ENCODE measurements at places on chromosomes 13 and 19.
A peak's percentile ranks its signal among the peaks of the same experiment; 100 is the strongest.

DNA sequence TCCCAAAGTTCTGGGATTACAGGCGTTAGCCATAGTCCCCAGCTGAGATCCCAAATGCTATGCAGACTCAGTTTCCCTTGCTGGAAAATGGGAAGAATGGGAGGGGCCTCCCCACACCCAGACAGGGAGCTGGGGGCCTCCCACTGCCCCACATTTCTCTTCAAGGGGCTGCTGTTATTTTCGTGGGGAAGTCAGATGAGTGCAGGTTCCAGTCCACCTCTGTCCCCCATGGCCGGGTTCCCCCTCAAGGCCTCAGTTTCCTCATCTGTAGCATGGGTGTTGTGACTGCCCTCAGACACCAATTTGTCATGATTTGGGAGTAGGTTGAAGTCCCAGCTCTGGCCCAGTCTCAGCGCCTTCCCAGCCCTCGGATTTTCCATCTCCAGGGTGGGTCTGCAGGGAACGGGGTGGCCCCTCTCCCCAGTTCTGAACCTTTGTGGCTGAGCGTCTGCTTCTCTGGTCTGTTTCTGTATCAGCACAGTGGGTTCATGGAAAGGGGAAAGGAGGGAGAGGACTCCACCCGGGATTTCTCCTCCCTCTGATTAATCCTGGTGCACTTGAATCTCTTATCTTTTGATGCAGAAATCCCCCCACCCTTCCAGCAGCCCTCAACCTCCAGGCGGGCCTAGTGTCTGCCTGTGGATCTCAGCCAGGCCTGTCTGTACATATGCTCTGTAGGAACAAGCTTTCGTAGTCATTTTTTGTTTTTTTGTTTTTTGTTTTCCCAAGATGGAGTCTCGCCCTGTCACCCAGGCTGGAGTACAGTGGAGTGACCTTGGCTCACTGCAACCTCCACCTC is 12.2 kb downstream of the NFIC start:
- DNase-seq: no peak

DNA sequence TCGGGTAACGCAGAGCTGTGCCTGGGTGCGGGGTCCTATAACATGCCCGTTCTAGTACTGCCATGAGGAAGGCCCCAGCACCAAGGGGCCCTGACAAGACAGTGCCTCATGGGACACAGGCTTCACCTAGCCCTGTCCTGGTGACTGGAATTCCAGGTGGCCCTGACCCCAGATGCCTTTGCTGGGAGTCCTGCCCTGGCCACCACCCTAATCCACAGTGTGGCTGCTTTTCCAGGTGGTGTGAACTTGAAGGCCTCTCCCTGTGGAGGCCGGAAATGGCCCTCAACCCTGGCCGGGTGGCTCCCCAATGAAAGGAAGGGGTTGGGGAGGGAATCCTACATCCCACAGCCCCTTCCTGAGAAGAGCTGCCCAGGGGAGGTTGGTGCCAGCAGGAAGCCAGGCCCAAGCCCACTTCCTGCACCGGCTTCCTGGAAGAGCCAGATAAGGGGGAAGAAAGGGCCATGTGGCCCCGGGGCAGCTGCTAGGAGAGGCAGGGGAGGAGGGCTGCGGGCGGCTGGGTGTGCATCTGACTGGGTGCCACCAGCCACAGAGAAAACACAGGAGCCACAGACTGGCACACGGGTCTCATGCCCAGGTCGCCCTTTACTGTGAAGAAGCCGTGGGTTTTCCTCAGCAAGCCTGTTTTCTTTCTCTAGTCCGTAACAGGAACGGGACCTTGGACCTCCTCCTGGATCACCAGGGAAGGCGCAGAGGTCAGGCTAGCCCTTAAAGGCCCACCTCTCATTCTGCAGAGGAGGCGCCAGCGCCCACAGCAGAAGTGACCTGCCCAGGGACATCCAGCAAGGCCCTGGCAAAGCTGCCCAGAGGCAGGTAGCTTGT is 4.7 kb downstream of the LSM4 start:
- no peak for DNase-seq

- peak; percentile 16 for DNase-seq
These were observed 277.9 kb downstream of the ZNF536 start for GRCh38 chr19:30649934-30650614.

GRCh38 chr19:12034620-12035019 is 859 bp downstream of the ZNF433 start:
- DNase-seq: no peak

- no peak for DNase-seq
These were observed 5.9 kb downstream of the CLPTM1 start for GRCh38 chr19:44960906-44961728.

- DNase-seq: peak; percentile 13
These were observed 29.2 kb downstream of the XPO4 start for GRCh38 chr13:20873348-20873747.

GRCh38 chr19:1742989-1743696 is 10.2 kb upstream of the ONECUT3 start:
- DNase-seq: no peak

DNA sequence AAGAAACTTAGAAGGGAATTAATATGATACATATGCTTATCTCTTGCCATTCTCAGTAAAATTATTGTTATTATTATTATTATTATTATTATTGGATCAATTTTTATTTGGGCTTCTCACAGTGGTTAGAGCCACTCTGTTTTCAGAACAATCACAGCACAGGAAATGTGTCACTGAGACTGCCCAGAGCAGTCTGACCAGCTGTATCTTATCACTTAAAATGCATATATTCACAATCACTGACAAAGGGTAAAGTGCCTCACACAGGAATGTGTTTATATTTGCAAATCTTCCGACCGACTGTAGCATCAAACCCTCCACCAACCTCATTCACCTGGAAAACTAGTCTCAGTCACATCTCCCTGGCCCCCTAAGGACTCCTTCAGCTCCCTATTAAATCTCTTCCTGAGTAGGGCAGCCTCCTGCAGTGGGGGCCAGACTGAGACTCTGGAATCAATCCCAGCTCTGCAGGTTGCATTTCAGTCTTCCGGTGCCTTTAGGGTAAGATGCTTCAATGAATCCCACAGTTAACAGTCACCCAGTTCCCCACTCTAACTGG is 738.3 kb upstream of the SLITRK5 start:
- DNase-seq: no peak

DNA sequence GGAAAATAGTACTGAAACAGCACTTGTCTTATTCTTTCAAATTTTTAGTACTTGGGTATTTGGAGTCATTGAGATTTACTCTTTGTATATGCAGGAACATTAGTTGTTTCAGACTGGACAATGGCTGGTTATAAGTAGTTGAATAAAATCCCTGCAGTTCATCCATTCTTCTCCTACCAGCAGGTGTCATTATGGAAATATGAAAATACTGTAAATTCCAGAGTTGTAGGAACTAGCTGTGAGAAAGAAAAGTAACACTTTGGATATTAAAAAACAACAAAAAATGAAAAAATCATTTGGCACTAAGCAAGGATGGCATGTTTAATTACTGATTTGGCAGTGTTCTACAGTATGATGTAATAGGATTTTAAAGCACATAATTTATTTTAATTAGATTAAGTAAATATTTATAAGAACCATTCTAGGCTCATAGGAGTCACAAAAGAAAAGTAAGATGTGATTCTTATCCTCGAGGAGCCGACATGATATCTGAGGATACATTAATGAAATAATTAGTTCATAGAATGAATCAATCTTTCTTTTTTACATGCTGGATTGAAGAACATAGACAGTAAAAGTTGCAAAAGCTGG is 155.3 kb downstream of the KCNRG start:
- no peak for DNase-seq

DNA sequence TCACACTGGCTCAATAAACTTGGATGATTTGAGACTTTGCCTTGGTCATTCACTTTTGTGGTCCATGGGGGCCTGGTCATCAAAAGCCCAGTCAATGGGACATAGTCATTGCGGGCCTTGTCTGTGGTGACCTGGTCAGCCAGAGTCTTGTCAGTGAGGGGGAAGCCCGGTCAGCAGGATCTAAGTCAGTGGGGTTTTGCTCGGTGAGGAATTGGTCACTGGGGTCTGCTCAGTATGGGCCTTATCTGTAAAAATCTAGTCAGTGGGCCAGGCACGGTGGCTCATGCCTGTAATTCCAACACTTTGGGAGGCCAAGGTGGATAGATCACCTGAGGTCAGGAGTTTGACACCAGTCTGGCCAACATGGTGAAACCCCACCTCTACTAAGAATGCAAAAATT is 63.7 kb upstream of the TPM4 start:
- no peak for DNase-seq

DNA sequence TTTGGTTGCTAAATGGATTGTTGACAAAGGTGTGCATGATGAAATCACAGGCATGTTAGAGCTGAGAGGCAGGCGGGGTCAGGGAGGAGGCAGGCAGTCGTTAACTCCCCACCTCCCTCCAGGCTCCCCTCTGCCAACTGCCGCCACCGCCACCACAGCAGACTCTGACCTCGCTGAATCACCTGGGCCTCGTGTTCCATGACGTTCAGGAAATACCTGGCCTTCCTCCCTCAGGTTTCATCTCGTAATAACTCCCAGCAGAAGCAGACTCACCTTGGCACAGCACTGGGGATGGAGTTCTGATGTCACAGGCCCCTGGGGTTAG is 198.5 kb downstream of the KATNAL1 start:
- DNase-seq: no peak

DNA sequence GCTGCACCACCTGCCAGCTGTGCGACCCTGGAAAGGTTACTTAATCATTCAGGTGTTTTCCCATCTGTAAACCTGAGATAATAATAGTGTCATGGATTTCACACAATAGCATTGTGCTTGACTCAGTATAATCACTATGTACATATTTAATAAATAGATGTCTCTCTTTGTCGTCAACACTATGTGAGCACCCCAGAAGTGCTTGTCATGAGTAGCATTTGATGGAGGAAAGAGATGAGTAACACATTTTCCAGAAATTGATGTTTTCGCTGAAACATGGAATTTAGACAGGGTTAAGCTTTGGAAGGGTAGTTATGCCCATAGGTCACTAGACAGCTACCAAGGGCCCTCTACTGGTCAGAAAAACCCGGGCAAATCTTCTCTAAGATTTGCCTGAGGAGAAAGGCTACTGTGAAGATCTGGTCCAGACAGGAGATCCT is 9.5 kb upstream of the MBNL2 start:
- no peak for DNase-seq
